Fibroblast of the aortic adventitia (primary cell): ENCODE measurements at places on chromosomes 11 and 22.

DNA sequence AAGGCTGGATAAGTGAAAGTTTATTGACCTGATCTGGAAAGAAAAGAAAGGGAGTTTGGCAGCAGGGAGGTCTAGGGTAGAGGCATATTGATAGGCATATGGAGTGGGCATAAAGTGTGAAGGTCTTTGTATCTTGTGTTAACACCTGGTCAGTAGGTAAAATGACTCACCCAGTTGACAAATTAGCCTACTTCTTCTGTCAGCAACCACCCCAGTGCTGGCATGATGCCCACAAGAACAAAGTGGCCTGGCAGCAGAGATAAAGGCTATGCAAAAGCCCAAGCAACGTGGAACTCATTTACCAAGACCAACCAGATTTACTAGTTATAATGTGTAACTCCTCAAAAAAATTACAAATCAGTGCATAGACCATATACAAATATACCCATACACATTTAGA lies 4.9 kb downstream of the OR10A3 start:
- DNase-seq = no peak

GRCh38 chr11:899724-900123 lies 10.9 kb downstream of the CHID1 start:
- no peak for DNase-seq

DNA sequence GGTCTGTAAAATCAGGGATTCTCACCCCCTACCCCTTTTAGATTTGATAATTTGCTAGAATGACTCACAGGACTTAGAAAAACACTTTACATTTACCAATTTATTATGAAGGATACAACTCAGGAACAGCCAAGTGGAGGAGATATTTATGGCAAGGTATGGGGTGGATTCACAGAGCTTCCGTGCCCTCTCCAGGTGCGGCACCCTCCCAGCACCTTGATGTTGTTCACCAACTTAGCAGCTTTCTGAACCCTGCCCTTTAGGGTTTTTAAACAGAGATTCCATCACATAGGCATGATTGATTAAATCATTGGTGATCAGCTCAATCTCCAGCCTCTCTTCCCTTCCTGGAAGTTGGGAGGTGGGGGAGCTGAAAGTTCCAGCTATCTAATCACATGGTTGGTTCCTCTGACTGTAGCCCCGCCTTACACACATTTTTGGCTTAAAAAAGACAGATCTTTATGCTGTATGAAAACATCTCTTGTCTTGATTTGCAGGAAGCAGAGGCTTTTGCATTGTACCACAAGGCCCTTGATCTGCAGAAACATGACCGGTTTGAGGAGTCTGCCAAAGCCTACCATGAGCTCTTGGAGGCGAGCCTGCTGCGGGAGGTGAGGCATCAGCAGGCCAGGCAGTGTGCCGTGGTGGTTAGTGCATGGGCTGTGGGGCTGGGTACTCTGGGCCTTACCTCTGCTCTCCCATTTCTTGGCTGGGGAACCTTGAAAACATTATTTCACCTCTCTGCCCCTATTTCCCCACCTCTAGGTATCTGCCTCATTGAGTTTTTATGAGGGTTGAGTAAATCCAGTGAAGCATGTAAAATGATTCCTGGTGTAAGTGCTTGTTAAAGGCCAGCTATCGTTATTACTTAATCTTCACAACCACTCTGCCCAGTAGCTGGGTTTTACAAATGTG lies 27.0 kb downstream of the CABIN1 start:
- DNase-seq = no peak

GRCh38 chr11:17840101-17840548 lies 105.5 kb downstream of the KCNC1 start:
- no peak for DNase-seq

DNA sequence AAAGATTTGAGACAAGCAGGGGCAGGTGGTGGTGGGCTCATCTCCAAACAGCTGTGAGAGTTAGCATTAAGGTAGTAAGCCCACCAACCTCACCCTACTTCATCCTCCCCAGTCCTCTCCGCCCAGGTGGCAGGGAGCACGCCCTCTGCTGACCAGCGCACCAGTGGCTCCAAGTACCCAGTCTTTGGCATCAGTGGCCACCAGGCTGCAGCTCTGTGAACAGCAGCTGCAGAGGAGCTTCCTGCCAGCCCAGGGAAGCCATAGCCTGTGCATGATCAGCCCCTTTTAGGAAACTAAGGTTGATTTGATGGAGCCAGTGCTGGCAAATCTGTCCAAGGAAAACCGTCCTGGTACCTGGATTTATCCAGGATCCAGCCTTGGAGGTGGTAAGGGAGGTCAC lies 21.7 kb downstream of the CAVIN3 start:
- DNase-seq = peak; percentile 25
